Esophagus mucosa (tissue), 1 donor: ENCODE measurements at places on chromosomes 5 and 9. TPM values are rescaled to one million over a fixed set of nuclear protein-coding genes. Genes with fewer than 3 reads are reported as not detected.

DNA sequence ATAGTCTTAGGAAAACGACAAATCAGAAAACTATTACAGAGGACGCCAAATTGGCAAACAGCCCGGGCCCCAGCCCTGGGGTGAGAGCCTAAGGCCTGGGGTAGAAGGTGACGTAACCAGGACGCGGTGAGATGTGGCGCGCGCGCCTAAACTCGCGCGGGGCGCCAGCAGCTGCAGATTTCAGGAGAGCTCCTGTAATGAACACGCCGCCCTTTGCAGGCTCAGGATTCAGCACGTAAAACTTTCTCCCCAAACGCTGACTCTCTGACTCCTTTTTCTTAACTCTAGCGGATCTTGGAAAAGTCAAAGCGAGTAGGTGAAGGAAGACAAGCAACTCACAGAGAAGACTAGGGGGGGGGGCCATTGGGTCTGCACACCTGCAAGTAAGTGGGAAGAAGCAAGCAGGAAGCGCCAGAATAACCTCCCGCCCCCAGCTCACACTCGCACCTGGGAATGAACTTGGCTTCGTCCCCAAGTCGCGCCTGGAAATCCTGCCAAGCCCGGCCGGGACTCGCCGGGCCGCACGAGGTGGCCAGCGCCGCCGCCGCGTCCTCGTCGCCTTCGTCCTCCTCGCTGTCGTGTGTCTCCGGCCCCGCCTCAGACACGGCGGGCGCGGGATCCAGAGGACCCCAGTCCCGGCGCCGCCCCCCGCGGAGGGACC lies 822 bp downstream of the RASEF start:
- ATAC-seq: peak; percentile 59

- ATAC-seq: no peak
Measured at GRCh38 chr5:5302201-5302600, 120.3 kb upstream of the ICE1 start.

- ATAC-seq: no peak
Measured at GRCh38 chr9:91428436-91428835, 4.8 kb upstream of the NFIL3 start.

- no peak for ATAC-seq
Measured at GRCh38 chr5:159582756-159583541, 252.7 kb upstream of the IL12B start.

DNA sequence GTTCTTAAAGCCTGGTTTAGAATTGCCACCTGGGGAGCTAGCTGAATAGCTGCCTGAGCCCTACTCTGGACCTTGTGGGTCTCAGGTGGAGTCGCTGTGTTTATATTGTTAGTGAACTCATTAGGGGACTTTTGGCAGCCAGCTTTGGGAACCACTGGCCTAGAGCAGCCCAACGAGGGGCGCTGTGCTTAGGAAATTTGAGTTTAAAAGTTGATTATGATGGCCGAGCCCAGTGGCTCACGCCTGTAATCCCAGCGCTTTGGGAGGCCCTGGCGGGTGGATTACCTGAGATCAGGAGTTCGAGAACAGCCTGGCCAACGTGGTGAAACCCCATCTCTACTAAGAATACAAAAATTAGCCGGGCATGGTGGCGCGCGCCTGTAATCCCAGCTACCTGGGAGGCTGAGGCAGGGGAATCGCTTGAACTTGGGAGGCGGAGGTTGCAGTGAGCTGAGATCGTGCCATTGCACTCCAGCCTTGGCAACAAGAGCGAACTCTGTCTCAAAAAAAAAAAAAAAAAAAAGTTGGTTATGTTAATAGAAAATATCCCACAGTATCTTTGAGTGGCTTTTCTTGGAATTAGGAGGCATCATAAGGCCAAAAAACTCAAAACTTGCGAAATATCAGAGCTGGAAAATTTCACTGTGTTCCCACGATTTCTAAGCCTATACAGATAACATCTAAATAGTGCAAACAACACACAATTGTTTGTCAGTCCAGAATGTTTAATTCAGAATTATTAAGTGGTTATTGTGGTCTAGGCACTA lies 809 bp downstream of the MCCC2 start:
- peak; percentile 4 for ATAC-seq

- no peak for ATAC-seq
Measured at GRCh38 chr9:114202849-114203248, 47.5 kb downstream of the COL27A1 start.

GRCh38 chr9:98922721-98923435 lies 20.8 kb upstream of the COL15A1 start:
- no peak for ATAC-seq

- ATAC-seq: no peak
Measured at GRCh38 chr5:96605144-96605837, 56.9 kb upstream of the CAST start.

DNA sequence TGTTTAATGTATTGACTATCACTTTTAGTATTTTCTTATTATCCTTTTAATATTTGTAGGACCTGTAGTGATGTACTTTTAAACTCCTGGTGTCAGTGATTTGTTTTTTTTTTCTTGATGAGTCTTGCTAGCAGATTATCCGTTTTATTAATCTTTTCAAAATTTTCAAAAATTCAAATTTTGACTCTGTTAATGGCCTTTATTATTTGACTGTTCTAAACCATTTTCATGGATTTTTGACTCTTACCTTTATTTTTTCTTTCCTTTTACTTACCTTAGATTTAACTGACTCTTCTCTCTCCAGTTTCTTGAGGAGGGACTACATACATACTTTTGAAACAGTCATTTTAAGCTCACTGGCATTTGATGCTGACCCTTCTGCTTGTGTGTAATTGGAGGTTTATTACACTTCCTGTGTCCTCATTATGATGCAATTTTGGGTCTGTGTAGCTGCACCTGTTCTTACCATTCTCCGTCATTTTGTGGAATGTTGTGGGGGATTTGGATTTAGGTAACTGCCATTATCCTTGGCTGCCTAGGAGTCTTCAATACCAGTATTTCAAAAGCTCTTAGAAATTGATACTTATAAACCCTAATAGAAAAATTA lies 32.0 kb upstream of the EXOC3 start:
- no peak for ATAC-seq

DNA sequence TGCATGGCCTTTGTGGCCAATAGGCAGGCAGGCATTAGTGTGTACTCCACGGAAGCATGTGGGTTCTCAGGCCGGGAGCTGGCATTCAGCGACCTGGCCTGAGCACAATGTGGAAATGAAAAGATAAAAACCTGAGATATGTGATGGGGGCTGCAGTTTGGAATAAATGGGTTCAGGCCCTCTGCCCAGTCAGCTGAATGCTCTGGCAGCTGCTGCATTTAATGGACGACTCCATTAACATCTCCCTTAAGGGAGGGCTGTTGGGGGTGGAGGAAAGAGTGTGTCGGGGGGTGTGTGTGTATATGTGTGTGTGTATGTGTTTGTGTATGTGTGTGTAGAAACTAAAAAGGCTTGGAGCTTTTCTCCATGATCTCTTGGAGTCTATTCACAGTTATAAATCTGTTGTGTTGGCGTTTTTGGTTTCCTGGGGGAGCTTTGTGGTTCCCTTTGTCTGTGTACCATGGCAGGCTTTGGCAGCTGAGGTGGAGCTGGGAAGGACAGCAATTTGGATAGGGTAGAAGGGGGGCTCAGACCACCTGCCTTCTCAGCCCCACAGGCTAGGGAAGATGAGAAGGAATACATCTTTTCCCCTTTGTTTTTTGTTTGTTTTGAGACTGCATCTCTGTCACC lies 27.3 kb upstream of the HSPA9 start:
- no peak for ATAC-seq

DNA sequence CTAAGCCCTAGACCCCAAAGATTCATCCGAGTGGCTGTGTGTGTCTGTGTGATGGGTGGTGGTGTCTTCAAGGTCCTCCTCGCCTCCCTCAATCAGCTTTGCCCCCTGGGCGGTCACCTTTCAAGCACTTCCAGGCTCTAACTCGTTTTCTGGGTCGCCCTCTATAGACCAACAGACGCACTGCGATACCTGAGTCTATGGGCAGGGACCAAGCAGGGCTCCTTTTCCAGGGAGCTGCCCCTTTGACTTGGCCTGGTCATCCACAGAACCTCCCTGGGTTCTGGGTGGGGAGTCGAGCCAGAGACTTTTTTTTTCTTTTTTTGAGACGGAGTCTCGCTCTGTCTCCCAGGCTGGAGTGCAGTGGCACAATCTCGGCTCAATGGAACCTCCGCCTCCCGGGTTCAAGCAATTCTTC lies 1.1 kb downstream of the SLC27A4 start:
- peak; percentile 53 for ATAC-seq

DNA sequence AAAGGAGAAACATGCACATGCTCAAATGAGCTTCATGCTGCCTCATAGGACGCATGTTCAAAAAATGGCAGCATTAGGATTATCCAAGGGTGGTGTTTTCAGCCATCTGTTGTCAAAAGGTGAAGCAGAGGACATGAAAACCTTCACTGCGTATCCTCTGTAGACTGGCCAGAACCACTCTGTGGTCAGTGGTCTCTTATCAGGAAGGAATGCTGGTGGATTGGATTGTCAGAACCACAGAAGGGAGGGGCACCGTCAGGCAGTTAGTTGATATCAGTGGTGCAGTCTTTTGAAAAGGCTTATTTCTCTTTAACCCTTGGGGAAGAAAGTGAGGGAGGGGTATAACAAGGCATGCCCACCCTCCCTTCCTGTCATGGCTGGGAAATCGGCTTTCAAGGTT lies 100.1 kb downstream of the FBXL7 start:
- ATAC-seq: no peak

GRCh38 chr5:133698646-133699526 lies 86.5 kb upstream of the FSTL4 start:
- ATAC-seq: no peak

GRCh38 chr9:11708899-11709298 lies 984.3 kb upstream of the TYRP1 start:
- ATAC-seq: no peak

DNA sequence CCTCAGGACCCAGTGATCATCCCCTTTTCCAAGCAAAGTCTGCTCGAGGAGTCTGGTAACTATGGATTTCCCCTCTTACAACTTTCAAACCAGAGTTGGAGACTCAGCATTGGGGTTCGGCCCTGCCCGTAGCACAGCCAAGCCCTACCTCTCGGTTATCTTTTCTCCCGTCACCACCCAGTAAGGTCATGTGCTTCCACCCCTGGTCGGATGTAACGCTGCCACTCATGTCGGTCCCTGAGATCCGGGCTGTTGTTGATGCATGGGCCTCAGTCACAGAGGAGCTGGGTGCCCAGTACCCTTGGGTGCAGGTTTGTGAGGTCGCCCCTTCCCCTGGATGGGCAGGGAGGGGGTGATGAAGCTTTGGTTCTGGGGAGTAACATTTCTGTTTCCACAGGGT lies 1.2 kb downstream of the GALT start:
- no peak for ATAC-seq

SLC36A1 gene
- total RNA-seq: 5.9 TPM

MPDZ gene
- 2.2 TPM for total RNA-seq

PLPPR1 gene
- 0.32 TPM for total RNA-seq

PCDHB4 gene
- 0.52 TPM for total RNA-seq

MRRF gene
- total RNA-seq: 36.5 TPM

ERAP2 gene
- 1.3 TPM for total RNA-seq

SCGB3A2 gene
- not detected for total RNA-seq

INSL6 gene
- not detected for total RNA-seq

CCL27 gene
- 0.20 TPM for total RNA-seq

ITK gene
- 0.40 TPM for total RNA-seq
